Muscle of leg (tissue), 16 donors: ENCODE measurements at places on chromosomes 7 and 10.

DNA sequence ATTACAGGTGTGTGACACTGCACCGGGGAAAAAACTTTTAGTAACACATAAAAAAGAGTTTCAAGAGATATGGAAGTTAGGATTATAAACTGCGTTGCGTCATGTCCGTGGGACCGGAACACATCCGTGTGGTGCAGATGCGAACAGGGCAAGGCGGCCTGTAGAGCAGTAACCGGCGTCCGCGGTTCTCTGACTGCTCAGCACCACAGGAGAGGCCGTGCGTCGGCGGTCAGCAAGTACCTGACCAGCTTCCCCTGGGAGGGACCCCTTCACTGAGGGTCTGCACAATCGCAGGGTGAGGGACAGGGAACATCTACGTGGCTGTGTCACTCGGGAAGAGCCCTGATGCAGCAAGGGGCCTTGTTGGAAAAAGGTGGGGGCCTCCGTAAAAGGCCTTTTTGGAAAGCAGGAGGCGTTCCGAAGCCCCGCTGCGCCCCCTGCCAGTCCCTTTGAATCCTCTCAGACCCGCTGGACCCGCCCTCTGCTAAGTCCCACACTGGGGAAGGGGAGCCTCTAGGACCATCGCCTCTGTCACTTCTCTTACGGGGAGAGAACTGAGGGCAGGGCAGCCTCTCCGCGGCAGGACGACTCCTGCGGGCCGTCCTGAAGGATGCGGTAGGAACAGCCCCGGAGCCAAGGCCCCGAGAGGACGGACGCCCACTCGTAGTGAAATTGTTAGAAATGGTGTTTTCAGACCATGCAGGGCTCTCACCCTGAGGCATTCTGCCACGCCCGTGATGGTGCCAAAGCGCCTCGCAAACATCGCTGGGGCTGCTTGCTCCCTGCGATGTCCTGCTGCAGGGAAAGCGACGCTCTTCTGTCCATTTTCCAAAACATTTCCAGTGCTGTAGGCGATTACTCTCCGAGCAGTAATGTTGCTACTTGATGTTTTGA, 771.6 kb upstream of the COBL start:
- peaks cover 5% of the 10 kb centered on the region for H3K27me3 ChIP-seq
- H3K27ac ChIP-seq = no peak overlapping the region
- DNase-seq = peak; percentile 55
- peak overlapping the region; percentile 35 for H3K4me3 ChIP-seq
- H3K4me1 ChIP-seq = peaks cover 3% of the 10 kb centered on the region
- H3K36me3 ChIP-seq = no peaks in the 10 kb centered on the region

- H3K27me3 ChIP-seq = no peaks in the 10 kb centered on the region
- no peak overlapping the region for H3K4me3 ChIP-seq
- H3K27ac ChIP-seq = no peak overlapping the region
- peaks cover 2% of the 10 kb centered on the region for H3K4me1 ChIP-seq
- H3K36me3 ChIP-seq = no peaks in the 10 kb centered on the region
Observed at GRCh38 chr7:78134256-78134655, 335.7 kb downstream of the PHTF2 start.

DNA sequence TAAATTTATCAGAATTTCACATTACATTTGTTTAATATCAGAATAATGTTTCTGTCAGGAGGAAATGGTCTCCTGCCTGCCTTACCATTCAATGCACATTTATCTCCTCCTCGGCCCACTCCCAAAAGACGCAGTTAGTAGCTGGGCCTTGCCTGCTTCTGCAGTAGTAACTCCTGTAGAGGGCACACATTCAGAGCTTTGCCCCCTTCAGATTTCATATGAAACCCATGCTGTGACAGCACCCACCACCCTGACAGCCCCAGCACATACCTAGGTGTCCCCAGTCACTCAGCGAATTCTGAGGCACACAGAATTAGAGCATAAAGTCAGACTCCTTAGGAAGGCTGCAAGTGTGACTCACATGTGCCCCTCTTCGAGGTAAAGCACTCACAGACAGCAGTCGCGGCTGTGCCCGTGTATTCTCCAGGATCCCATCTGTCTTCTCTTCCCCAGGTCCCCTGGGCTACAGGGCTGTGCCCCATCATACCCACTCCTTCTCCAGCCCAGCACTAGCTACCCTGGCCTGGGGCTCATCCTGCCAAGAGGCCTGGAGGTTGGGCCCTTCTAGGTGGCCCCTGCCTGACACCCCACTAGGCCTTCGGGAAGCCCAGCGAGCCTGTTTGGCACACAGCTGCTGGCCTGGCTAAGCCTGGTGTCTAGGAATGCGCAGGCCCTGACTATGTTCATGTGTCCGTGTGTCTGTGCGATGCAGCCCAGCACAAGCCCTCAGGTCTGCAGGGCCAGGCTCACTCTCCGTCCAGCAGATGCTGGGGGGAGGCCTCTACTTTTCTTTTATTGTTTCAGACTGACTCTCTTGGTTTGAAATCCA, 4.7 kb upstream of the DEPP1 start:
- H3K36me3 ChIP-seq = peaks cover 40% of the 10 kb centered on the region
- H3K4me1 ChIP-seq = peaks cover 50% of the 10 kb centered on the region
- no peaks in the 10 kb centered on the region for H3K27me3 ChIP-seq
- no peak overlapping the region for H3K27ac ChIP-seq
- no peak overlapping the region for H3K4me3 ChIP-seq

GRCh38 chr7:106720641-106721040, 59.7 kb upstream of the CCDC71L start:
- H3K27me3 ChIP-seq = no peaks in the 10 kb centered on the region
- H3K4me1 ChIP-seq = no peaks in the 10 kb centered on the region
- no peak overlapping the region for H3K4me3 ChIP-seq
- H3K27ac ChIP-seq = no peak overlapping the region
- DNase-seq = no peak
- H3K36me3 ChIP-seq = no peaks in the 10 kb centered on the region

DNA sequence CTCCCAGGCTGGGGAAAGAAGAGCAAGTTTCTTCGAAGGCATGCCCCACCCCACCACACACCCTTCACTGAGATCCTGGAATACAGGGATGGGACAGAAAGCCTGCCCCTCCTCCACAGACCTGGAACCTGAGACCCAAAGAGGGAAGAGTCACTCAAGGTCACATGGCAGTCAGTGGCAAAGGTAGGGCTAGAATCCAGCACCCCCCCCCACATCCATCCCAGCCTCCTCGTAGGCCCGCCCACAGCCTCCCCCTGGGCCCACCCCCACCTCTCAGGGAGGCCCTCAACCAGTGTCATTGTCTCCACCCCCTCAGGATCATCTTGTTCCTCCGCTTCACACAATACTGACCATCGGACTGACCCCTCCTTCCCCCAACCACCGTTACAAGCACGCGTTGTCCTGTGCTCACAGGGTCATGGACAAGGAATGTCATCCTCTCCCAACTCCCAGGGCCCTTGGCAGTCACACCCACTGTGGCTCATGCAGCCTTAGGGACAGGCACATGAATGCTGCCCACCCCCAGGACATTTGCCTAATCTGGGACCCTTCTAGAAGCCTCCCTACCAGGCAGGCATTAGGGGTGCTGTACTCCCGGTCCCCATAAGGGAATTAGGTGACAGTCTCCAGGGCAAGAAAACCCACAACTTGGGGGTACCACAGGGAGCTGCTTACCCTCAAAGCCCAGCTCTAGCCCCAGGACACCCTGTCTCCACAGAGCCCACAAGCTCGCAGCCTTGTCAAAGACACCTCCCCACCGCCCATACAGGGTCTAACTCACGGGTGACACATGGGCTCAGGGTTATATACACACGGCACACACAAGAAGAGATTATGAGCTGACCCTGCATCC, 1.4 kb downstream of the KCNH2 start:
- peaks cover 89% of the 10 kb centered on the region for H3K4me1 ChIP-seq
- peak overlapping the region; percentile 32 for H3K4me3 ChIP-seq
- DNase-seq = no peak
- no peaks in the 10 kb centered on the region for H3K36me3 ChIP-seq
- peaks cover 65% of the 10 kb centered on the region for H3K27me3 ChIP-seq

DNA sequence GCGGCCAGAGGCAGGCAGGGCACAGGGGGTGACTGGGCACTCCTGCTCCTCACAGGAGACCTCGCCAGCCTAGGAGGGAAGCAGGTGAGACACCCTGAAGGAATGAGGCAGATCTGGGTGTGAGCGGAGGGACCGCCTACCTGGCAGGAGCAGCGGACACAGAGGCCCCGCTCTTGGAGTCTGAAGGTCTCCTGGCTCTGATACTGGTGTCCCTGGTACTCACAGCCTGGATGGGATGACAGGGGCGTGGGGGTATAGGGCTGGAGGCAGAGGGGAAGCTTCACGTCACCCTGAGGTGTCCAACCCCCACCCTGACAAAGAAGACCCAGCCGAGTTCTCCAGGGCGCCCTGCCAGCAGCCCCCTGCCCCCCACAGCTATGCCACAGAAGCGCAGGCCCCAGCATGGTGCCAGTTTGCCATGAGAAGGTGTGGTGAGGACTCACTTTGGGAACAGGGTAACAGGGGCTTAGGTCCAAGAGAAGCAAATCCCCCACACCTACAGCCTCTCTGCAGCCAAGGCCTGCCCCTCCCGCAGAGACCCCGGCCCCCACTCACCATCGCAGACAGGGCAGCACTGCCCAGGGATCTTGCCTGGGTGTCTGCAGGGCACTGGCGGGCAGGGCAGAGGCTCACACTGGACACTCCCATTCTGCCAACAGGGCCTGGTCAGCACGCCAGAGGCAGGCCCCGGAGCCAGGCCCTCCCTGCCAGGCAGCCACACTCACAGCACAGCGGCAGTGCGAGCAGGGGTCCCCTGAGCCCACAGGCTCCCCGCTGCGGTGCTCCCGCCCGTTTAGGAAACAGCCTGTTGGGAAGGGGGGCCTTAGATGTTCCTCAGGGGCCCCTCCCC, 17.0 kb downstream of the KCP start:
- DNase-seq = no peak
- H3K27me3 ChIP-seq = peaks cover 31% of the 10 kb centered on the region
- no peak overlapping the region for H3K27ac ChIP-seq
- H3K36me3 ChIP-seq = no peaks in the 10 kb centered on the region
- no peak overlapping the region for H3K4me3 ChIP-seq

DNA sequence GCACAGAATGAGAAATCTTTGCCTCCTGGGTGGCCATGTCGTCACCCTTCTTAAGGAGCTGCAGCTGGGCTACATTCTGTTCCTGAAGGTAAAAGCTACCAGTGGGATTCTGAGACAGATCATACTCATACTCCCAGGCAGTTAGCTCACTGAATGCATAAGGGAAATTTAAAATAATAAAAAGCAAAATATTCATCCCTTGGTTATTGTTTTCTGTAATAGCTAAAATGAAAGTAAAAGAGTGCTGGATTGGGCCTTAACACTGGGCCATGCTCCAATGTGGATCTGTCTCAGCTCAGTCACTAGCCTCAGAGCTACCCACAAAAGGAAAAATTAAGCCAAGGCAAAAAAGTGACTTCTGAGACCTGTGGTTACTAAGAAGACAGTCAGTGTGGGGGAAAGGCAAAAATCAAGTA, 8.9 kb upstream of the DYNC2I1 start:
- H3K36me3 ChIP-seq = no peaks in the 10 kb centered on the region
- peak; percentile 40 for DNase-seq
- H3K27ac ChIP-seq = peak overlapping the region; percentile 38
- H3K27me3 ChIP-seq = no peaks in the 10 kb centered on the region
- H3K4me3 ChIP-seq = no peak overlapping the region

- H3K36me3 ChIP-seq = no peaks in the 10 kb centered on the region
- H3K27ac ChIP-seq = peak overlapping the region; percentile 89
- H3K27me3 ChIP-seq = no peaks in the 10 kb centered on the region
- DNase-seq = peak; percentile 48
- peak overlapping the region; percentile 60 for H3K4me3 ChIP-seq
- H3K4me1 ChIP-seq = peaks cover 16% of the 10 kb centered on the region
Observed at GRCh38 chr7:79452495-79453265, 787 bp downstream of the MAGI2 start.

DNA sequence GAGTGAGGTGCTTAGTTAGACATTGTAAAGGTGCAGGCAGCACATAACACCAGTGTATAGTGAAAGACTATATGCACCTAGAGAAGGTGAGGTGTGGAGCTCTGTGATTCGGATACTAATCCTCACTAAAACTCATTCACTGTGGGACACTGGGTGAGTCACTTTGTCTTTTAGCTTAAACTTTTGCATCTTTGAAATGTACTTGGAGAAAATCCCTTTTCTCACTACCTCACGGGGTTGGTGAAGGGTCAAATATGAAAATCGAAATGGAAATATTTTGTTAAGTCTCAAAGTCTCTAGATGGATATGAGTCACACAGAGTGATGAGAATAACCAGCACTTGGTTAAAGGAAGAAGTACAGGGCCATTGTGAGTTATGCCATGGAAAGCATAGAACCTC, 38.0 kb downstream of the MDFIC start:
- no peak overlapping the region for H3K27ac ChIP-seq
- no peak overlapping the region for H3K4me3 ChIP-seq
- H3K36me3 ChIP-seq = peaks cover 3% of the 10 kb centered on the region
- DNase-seq = peak; percentile 40
- H3K4me1 ChIP-seq = no peaks in the 10 kb centered on the region

- no peaks in the 10 kb centered on the region for H3K36me3 ChIP-seq
- peaks cover 3% of the 10 kb centered on the region for H3K4me1 ChIP-seq
- no peak overlapping the region for H3K4me3 ChIP-seq
- peak; percentile 43 for DNase-seq
- H3K27ac ChIP-seq = peak overlapping the region; percentile 35
Observed at GRCh38 chr10:13219685-13220670, 14.2 kb downstream of the UCMA start.

GRCh38 chr10:46541017-46541661, 15.3 kb downstream of the GPRIN2 start:
- peak overlapping the region; percentile 21 for H3K4me3 ChIP-seq
- DNase-seq = no peak
- peaks cover 19% of the 10 kb centered on the region for H3K27me3 ChIP-seq
- no peaks in the 10 kb centered on the region for H3K36me3 ChIP-seq
- H3K4me1 ChIP-seq = peaks cover 5% of the 10 kb centered on the region

DNA sequence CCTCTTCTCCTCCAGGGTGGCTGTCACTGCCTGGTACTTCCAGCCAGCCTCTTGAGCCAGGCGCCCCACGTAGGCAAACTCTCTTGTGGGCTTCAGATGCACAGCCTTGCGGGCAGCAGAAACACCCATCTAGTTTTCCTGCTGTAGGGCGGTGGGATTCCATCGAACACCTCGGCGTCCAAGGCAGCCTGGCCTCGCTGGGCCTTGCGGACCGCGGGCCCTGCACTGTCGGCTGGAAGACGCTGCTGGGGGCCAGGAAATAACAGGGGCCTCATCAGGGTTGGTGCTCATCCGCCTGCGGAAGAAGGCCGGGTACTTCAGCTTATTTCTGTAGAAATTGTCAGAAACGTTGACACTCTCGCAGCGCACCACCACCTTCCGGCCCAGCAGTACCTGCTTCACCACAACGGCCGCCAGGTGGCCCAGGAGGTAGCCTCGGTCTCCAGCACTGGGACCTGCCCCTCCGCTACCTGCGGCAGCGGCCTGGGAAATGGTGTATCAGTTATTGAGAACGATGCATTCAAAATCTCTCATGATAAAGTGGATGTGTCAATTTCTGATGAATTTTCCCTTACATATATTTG, 61.1 kb downstream of the WDFY4 start:
- no peak overlapping the region for H3K4me3 ChIP-seq
- no peaks in the 10 kb centered on the region for H3K4me1 ChIP-seq
- H3K27me3 ChIP-seq = no peaks in the 10 kb centered on the region
- no peaks in the 10 kb centered on the region for H3K36me3 ChIP-seq

DNA sequence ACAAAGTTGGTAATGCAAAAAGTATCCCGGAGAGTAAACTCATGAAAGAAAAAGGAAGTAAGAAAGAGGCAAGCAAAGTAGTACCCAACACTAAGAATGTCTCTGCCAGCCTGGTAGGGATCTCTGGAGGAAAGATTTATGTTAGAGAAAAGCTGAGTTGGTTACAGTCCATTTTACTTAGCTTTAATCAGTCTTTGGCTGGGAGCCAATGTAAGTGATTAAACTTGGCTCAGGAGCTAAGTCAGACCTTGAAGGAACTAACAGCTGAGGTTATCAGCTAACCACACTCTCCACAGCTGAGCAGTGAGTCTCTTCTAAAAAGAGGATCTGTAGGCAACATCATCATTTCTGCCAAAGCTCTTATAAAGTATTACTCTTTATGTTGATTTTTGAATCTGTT, 148.0 kb downstream of the ANKRD7 start:
- peak; percentile 22 for DNase-seq
- no peak overlapping the region for H3K4me3 ChIP-seq
